HL-60 (cell line): ENCODE measurements at places on chromosomes 16 and 17.

DNA sequence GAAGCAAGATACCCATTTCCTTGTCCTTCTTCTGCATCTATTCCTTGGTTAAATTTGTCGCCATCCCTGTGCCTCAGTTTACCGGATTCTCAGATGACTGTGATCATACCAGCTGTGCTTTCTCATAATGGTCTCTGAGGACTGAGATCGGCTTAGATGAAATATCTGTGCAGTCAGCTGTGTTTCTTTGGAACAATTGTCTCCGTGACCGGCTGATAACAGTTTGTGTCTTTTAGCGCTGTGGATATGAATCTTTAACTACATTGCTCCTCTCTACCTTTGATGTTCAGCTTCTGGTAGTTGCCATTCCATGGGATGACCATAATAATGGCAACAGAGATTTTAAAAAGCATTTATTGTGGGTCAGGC lies 473 bp downstream of the FTO start:
- DNase-seq: no peak

DNA sequence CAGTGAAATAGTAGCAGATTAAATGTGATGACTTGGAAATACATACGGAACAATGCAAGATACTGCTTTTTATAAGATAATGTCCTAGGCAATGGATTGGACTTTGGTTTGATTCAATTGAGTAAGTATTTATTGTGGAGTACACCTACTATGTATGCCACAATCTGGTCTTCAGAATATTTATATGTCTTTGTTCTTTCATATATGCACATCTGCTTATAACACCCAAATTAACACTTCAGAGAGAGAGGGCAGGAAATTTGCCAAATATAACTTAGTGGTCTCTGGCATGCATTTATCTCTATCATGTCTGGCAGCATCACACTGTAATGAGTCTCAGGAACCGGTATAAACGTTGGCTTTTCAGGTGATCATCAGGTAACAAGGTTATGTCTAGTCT lies 16.9 kb downstream of the RPGRIP1L start:
- DNase-seq: no peak

- DNase-seq: no peak
Measured at GRCh38 chr17:9645851-9646545, 681 bp downstream of the USP43 start.

DNA sequence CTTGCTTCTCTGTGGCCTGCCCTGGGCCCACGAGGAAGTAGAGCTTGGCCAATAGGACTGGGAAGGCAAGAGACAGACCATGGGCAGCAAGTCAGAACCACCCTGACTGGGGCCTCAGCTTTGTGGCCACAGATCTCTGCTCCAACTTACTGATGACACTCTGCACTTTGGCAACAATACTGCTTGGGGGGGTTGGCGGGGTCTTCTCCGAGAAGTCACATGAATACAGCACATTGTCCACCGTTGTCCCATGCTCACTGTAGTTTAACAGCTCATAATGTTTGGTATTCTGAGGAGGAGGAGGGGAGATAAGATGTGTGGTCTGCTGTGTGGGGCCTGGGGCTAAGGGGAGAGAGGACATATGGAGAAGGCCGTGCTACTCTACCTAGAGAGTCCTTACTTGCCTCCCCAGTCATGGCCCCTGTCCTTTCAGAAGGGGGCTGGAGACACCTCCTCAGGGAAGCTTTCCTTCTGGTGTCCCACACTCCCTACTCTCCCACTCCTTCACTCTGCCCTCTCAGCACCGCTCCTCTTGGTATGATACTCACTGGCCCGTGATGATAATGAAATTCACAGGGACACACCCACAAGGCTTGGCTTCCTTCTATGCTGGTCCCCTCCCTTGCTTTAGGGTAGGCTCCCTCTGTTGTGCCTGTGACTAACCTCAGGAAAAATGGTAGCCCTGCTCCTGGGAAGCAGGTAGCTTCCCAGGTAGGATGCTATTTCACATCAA lies 4.0 kb upstream of the DHRS13 start:
- DNase-seq: no peak

DNA sequence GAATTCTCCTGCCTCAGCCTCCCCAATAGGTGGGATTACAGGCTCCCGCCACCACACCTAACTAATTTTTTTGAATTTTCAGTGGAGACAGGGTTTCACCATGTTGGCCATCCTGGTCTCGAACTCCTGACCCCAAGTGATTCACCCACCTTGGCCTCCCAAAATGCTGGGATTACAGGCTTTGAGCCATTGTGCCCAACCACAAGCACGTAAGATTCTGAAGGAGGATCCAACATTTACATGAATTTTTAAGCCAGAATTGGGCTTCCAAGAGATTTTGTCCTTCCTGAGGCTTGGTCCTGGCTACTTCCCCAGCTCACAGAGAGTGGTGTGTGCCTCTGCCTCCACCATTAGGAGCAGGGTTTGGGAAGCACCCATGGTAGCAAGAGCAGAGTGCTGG lies 11.1 kb downstream of the G6PC3 start:
- no peak for DNase-seq

GRCh38 chr16:57377080-57377841 lies 5.0 kb downstream of the CX3CL1 start:
- no peak for DNase-seq

- DNase-seq: no peak
Measured at GRCh38 chr17:55155856-55156560, 108.8 kb upstream of the HLF start.

DNA sequence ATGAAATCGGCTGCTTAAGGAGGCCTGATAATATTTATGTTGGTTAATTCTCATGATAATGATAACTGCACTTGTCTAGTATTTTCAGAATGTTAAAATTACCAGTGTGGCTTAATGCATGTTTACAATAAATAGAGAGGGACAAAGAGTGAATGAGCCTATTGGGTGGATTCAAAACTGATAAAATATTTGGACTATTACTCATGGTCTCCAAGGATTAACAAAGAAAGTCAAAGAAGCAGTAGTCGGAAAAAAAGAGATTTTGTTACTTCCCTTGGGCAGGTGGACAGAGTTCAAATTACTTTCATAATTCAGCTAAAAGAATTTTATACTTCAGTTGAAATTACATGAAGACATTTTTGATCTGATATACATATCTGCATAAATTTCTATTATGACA lies 258.2 kb upstream of the PMFBP1 start:
- no peak for DNase-seq

DNA sequence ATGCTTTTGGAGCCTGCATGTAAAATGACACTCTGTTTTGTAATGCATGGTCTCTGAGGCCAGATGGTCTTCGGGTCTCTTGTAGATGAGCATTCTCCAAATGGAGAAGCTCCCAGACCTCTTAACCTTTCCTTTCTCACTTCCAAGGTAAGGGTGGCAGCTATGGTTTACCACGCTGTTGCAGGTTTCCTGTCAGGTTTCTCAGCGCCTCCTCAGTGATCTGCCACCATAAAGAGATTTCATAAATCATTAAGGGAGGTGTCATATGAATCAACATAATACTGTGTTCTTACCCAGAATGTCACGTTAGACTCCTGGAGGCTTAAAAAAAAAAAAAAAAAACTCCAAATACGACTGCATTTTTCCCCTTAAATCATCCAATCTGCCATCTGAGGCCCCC lies 787.4 kb upstream of the EEF2KMT start:
- DNase-seq: no peak

DNA sequence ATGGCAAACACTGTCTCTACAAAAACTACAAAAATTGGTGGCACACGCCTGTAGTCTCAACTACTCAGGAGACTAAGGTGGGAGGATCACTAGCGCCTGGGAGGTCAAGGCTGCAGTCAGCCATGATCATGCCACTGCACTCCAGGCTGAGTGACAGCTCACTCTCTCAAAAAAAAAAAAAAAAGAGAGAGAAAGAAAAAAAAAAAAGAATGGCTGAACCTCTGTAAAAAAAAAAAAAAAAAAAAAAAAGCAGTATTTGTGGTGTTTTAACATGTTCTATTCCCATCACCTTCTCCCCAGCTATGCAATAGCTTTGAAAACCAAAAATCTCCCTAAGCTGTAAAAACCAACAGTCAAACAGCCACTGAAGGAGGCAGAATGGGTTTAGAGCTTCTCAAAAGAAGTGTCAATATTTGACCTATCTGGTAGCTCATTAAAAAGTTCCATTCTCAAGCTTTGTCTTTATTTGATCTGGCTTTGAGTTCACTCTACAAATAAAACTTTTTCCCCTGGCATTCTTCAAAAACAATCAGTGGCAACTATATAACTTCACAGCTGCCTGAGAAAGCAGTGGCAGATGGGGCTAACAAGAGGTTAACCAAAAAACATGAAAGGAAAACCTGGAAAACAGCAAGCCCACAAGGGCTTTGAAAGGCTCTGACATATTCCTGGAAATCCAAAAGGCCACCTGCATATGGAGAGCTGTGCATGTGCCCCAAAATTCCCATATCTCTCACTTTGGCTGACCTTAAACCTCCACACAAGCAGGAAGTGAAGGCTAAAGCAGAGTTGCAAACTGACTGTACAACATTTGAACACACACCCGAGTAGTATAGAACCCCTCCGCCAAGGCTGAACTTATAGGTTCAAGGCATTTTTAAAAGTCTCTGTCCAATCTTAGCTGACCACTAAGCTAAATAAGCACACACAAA lies 36.0 kb downstream of the USP32 start:
- no peak for DNase-seq

GRCh38 chr17:81551458-81552243 lies 502 bp downstream of the FAAP100 start:
- DNase-seq: no peak

GRCh38 chr16:51134269-51134812 lies 16.7 kb downstream of the SALL1 start:
- DNase-seq: no peak

- no peak for DNase-seq
Measured at GRCh38 chr16:4323845-4324488, 8.1 kb downstream of the GLIS2 start.

DNA sequence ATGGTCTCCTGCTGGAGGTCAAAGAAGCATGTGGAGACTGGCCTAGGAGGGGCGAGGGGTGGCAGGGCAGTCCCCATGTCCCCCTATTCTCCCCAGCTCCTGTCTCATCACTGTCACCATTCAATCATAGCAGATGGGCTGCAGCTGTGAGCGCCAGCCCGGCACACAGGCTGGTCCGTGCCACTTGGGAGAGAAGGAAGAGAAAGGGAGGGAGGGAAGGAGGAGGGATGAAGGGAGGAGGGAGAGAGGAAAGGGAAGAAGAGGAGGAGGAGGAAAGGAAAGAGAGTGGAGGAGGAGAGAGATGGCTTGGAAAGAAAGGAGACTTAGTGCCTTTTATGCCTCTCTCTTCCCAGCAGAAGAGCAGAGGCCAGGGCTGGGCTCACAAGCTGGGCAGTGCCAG lies 12.4 kb downstream of the NEUROD2 start:
- DNase-seq: no peak

- no peak for DNase-seq
Measured at GRCh38 chr16:11117576-11118211, 138.3 kb downstream of the SOCS1 start.

GRCh38 chr17:5931616-5932015 lies 138.6 kb upstream of the WSCD1 start:
- DNase-seq: no peak
